Left ventricle myocardium superior (tissue), 1 donor: ENCODE measurements at places on chromosomes 2 and 18.

DNA sequence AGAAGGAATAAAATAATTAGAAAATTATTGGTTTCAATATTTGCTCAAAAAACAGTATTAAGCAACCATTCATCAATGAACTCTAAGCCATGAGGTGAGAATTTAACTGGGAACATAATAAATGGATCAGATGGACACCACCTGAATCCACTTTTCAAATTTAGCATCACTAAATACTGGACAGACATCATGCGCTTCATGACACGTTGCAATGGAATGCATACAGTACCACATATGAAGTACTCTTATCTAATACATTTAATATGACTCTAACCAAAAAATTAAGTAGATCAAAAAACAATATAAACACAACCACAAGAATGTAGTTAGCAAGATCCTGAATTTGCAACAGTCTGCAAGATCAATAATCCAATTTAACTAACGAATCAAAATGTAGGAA, 76.6 kb downstream of the COBLL1 start:
- no peak for DNase-seq

GRCh38 chr2:118148809-118149208, 60.5 kb downstream of the INSIG2 start:
- DNase-seq: no peak

DNA sequence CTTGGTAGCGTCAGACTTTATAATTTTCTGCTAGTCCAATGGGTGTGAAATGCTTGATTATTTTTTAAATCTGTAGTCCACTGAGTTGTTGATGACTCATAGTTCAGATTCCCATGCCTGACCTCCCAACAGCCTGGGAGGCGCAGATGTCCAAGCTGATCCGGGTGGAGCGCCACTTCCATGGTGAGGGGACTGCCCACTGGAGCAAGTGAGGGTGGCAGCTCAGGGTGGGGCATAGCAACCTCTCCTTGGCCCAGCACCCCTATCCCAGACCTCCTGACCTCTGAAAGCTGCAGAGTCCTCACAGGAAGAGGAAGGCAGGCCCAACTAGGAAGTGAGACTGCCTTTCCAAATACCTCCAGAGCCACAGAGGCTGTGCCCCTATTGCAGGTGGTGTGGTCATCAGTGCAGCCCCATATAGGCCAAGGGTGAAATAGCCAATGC, 4.4 kb downstream of the MAL start:
- DNase-seq: no peak

DNA sequence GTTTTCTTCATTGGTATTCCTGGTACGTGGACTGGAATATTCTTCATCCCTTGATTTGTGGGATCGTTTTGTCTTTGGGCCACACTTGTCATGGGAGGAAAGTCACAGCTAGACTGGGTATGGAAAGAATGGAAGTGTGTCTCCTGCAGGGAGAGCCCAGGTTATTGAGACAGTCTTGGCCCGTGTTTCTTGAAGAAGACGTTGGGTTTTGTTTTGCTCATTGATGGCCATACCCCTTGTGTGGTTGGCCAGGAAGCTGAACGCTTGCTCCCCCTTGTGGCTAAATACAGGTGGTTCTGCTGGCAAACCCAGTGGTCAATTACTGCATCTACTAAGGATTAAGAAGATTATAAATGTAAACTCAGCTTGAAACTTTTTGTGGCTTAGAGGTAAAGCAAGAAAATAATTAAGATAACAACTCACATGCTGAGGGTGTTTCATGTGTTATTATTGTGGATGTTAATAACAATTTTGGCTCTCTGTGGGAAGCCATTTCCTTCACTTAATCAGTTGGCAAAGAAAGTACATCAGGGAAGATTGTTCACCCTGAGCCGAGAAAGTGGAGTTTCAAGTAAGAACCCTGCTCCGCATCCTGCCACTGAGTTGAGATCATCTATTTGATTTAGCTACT, 91.8 kb downstream of the NEDD4L start:
- peak; percentile 33 for DNase-seq

GRCh38 chr2:72895759-72896281, 8.6 kb downstream of the SPR start:
- DNase-seq: peak; percentile 65

- no peak for DNase-seq
Measured at GRCh38 chr2:196657333-196657732, 17.8 kb downstream of the CCDC150 start.

- no peak for DNase-seq
Measured at GRCh38 chr2:67997903-67998302, 64.9 kb downstream of the C1D start.

- no peak for DNase-seq
Measured at GRCh38 chr2:61469424-61470121, 1.3 kb downstream of the USP34 start.

DNA sequence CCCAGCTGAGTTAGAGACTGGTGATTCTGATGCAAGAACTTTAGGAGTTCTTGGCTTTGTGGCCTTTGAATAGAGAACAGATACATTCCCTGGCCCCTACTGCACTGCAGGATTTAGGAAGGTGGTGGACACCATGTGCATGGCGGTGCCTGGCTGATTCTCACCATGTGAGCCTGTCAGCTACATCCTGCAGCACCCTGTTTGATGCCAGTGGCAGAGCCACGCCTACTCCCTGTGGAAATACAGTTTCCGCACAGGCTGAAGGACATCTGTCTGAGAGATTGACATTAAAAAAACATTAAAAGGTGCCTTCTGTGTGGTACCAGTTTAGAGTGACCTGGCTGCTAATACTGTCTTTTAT, 50.0 kb downstream of the KCNE4 start:
- DNase-seq: no peak

DNA sequence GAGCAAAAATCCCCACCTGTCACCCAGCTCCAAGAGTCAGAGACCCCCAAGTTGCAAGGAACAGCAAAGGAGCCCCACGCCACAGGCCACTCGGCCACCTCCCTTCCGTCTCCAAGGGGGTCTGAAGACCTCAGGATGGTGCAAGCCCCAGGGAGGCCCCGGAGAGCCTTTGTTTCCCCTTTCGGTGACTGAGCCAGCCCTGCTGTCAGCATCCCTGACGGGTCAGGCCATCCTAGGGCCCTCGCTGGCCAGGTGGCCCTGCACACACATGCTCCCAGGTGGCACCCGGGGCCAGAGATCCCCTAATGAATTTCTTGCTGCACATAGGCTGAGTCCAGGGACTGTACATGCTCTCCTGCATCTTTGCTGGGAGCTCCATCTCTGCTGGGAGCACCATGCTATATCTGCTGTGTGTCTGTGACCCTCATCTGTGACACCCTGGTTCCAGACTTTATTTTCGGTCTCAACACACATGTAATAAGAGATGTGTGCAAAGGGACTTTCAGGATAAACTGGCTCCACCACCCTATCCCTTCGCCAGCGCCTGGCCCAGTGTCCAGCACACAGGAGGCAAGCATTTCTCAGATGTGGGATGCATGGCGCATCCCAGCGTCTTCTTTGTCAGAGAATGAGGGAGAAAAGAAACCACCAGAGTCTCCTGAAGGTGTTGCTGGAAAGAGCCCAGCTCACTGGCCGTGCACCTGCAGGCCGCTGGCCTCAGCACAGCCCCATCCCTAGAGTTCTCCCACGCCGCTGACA, 27.4 kb downstream of the ADI1 start:
- no peak for DNase-seq

- DNase-seq: peak; percentile 85
Measured at GRCh38 chr2:202035089-202035940, 1.7 kb downstream of the FZD7 start.
